ENCODE measurements at places on chromosomes 13 and 19.

GRCh38 chr19:13007292-13008045 lies 12.2 kb downstream of the NFIX start:
- no peak for DNase-seq

- no peak for DNase-seq
These were observed 4.5 kb downstream of the BICRA start for GRCh38 chr19:47613165-47614020.

DNA sequence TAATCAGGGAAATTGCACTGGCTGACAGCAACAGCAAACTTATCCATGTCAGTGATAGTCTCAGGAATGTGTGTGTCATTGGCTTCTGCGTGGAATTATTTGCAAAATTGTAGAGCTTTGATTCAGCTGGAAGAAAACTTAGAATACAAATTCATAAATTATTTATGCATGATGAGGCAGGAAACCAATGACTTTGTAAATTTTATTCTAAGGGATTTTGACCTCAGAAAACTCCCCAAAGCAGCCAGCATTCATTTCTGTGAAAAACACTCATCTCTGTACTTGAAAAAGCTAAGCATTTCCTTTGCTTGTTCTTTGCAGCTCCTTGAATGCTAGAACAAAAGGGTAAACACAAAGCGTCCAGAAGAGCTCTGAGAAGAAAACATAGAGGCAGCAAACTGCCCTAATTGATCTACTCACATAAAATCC lies 162.4 kb downstream of the DCT start:
- DNase-seq: no peak

DNA sequence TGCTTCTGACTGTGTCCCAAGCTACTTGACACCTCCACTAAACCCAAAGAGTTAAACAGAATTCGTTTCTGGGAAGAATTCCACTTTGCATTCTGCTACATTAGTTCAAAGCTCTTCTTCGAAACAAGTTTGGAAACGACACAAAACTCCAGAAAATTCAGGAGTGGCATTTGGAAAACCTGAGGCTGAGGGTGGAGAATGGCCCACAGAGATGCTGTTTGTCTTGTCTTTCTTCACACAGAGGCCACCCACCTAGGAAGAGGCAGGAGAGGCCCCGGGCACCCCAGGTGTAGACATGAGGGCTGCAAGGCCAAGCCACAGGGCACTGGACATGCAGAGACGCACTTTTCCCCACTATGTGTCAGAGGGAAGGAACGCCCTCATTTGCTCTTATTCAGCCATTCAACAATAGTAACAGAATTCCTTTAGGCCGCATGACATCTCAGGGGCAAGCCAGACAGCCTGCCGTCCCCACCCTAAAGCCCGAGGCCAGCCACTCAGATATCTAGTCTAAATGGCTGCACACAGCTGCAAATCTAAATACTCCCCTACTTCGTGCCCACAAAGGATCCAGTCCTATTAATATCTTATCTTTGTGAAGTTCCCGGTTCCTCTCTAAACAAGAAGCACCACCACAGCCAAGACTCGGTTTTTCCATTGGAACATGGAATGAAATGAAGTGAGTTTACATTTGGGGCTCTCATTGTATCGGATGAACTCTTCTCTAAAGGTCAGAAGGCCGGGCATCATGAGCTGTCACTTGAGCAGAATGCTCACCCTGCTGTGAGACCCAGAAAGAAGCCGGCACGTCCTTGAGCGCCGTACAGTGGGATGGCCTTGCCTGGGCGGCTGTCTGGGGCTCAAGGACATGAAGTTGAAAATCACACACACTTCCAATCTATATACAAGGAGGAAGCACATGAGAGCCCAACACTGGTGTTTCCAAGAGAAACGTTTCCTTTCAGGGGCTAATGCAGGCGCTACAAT lies 19.8 kb downstream of the COL4A1 start:
- no peak for DNase-seq

GRCh38 chr13:26255691-26256277 lies 1.9 kb downstream of the CDK8 start:
- DNase-seq: no peak

GRCh38 chr19:28836421-28836820 lies 376.5 kb downstream of the UQCRFS1 start:
- no peak for DNase-seq

GRCh38 chr13:43422116-43422515 lies 364.7 kb downstream of the ENOX1 start:
- no peak for DNase-seq

GRCh38 chr19:20662421-20663105 lies 1.2 kb upstream of the ZNF626 start:
- peak; percentile 58 for DNase-seq

DNA sequence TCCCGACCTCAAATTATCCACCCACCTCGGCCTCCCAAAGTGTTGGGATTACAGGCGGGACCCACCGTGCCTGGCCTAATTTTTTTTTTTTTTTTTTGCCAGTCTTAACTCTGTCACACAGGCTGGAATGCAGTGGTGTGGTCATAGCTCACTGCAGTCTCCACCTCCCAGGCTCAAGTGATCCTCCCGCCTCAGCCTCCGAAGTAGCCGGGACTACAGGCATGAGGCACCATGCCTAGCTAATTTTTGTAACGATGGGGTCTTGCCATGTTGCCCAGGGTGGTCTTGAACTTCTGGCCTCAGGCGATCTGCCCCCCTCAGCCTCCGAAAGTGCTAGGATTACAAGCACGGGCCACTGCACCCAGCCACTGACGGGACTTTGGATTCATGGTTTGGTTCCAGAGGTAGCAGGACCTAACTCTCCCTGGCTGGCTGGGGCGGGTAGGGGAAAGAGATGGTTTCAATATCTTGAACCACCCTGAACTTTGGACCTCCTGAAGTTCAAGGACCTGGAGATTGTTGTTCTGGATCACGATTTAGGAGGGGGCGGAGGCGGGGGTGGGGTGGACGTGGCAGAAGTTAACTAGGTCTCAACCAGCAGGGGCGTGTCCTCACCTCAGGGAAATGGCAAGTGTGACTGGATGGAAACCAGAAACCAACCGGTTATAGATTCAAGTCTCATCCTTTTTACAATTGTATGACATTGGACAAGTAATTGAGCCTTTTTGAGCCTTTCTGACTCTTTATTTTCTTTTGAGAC lies 40.8 kb downstream of the IER2 start:
- no peak for DNase-seq

GRCh38 chr13:109100705-109101304 lies 471.4 kb downstream of the MYO16 start:
- no peak for DNase-seq

GRCh38 chr19:34041925-34042521 lies 130.3 kb upstream of the LSM14A start:
- DNase-seq: no peak

GRCh38 chr13:66577358-66577757 lies 652.8 kb downstream of the PCDH9 start:
- DNase-seq: no peak

Data from NCI-H1105 (cell line).